GM23338 (cell line): ENCODE measurements at places on chromosomes 1 and 21.

- DNase-seq, result no peak
Observed at GRCh38 chr1:14365301-14365988, 233.0 kb upstream of the KAZN start.

DNA sequence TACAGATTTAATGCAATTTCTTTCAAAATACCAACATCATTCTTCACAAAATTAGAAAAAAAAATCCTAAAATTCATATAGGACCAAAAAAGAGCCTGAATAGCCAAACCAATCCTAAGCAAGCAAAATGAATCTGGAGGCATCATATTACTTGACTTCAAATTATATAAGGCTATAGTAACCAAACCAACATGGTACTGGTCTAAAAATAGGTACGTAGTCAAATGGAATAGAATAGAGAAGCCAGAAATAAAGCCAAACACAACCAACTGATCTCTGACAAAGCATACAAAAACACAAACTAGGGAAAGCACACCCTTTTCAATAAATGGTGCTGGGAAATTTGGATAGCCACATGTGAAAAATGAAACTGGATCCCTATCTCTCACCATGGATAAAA lies 112.3 kb upstream of the TSPAN2 start:
- no peak for DNase-seq

GRCh38 chr1:113353580-113353979 lies 36.7 kb upstream of the MAGI3 start:
- no peak for DNase-seq

- no peak for DNase-seq
Observed at GRCh38 chr1:156012051-156012817, 8.5 kb downstream of the SSR2 start.

- peak; percentile 78 for DNase-seq
Observed at GRCh38 chr1:150066838-150067183, 765 bp upstream of the VPS45 start.

DNA sequence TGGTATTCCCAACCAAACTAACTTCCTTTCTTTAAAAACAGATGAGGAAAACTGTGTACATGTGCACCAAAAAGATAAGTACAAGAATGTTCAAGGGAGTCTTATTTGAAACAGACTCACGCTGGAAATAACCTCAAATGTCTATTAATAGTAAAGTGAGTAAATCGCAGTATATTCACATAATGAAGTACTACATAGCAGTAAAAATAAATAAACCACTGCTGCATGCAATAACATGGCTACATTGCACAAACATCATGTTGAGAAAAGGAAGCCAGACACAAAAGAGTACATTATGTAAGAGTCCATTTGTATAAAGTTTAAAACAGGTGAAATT lies 5.2 kb upstream of the DENND2D start:
- no peak for DNase-seq

DNA sequence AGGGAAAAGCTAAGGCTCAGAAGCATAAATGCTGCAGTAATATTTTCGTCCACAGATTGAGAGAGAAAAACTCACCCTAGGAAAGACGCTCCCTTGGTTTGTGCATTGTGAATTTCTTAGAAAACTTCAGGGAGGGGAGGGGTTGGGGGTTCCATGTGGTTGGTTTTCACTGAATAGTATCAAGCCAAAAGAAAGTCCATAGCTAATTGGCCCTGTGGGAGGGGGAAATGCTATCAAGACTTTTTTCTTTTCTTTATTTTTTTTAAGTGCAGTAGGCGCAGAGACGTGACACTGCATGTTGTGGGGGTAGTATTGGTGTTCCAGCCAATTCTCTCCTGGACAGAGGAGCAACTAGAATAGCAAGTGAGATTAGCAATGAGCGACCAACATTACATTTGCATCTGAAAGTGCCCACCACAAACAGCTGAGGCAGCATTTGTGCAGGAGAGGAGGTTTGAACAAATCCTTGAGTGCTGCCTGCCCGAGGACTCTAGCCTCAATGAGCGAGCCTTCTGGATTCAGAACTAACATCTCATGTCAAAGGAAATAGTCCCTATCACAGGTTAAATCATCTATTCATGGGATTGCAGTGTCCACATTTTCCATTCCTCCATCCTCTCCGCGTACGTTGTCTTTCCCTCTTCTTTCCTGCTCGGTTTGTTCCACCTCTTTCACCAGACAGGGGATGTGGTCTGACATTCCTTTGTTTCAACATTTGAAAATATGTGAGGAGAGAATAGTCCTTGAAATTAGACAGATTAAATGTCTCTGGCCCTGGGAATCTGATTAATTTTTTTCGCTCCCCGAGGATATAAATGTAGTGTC lies 118.0 kb upstream of the MARK1 start:
- peak; percentile 18 for DNase-seq

GRCh38 chr1:222813866-222814535 lies 838 bp upstream of the DISP1 start:
- no peak for DNase-seq

DNA sequence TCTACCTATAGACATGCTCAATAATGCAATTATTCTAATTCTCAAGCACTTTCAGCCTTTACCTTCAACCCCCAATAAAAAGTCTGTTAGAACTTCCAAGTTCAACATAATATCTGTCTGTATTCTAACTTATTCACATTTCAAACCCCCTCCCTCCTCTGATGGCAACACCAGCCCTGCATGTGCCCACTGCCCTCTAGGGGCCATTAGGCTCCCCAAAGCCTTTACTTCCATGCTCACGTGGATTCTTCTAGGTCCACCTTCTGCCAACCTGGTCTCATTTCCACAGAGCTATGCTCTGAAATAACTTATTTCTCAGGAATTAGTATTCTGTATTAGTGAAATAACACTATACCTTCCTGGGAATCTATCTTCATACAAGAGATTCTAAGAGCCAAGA lies 22.2 kb upstream of the KPRP start:
- DNase-seq, result peak; percentile 57

- DNase-seq, result no peak
Observed at GRCh38 chr1:98277118-98277517, 356.3 kb upstream of the DPYD start.

DNA sequence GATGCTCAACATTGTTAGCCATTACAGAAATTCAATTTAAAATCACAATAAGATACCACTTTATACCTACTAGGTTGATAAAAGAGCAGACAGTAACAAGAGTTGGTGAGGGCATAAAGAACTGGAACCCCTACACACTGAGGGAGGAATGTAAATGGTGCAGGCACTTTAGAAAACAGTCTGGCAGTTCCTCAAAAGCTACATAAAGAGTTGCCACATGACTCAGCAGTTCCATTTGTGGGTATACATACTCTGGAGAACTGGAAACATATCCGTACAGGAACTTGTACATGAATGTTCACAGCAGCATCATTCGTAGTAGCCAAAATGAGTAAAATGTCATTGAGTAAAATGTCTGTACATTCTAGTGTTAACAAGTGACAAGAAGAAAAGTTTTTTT lies 17.0 kb downstream of the NSL1 start:
- no peak for DNase-seq

DNA sequence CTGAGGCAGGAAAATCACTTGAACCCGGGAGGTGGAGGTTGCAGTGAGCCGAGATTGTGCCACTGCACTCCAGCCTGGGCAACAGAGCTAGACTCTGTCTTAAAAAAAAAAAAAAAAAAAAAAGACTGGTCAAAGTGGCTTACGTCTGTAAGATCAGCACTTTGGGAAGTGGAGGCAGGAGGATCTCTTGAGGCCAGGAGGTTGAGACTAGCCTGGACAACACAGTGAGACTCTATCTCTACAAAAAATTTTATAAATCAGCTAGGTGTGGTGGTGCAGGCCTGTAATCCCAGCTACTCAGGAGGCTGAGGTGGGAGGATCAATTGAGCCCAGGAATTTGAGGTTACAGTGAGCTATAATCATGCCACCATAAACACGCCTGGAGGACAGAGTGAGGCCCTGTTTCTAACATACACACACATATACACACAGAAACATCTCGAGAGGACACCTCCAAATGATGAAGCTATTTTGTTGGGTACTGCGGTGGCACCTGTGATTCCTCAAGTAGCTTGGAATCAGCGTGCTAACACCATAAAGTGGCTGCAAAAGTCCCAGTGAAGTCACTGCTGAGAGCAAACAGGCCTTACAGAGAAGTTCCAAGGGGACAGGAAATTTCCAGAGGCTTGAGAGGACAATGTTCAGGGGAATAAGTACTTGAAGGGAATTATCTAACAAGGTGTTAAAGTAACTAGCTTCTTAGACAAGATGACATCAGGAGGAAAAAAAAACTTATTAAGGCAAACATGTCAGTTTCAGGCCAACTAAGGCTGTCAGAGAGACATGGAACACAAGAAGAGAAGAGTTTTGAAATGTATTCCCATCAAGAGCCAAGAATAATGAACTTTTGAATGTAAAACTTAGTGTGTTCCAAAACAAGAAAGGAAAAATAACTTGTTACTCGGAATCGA lies 1.3 kb downstream of the NADK start:
- DNase-seq, result no peak

DNA sequence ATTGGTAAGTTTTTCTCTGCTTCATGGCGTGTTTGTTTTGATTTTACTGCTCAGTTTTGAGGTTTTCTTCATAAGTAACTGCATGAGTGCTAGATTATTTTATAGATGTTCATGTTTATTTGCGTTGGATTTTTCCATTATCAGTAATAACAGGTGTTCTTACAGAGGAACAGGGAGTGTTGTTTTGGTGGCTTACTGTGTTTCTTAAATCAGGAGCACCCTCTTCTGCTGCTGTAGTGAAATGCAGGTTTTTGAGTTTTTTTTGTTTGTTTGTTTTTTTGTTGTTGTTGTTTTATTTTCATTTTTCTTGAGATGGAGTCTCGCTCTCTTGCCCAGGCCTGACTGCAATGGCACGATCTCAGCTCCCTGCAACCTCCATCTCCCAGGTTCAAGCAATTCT lies 32.6 kb downstream of the CTBS start:
- DNase-seq, result peak; percentile 23

GRCh38 chr1:25566730-25567341 lies 23.4 kb downstream of the LDLRAP1 start:
- DNase-seq, result peak; percentile 47

GRCh38 chr21:32246571-32247140 lies 32.2 kb downstream of the MIS18A start:
- no peak for DNase-seq

DNA sequence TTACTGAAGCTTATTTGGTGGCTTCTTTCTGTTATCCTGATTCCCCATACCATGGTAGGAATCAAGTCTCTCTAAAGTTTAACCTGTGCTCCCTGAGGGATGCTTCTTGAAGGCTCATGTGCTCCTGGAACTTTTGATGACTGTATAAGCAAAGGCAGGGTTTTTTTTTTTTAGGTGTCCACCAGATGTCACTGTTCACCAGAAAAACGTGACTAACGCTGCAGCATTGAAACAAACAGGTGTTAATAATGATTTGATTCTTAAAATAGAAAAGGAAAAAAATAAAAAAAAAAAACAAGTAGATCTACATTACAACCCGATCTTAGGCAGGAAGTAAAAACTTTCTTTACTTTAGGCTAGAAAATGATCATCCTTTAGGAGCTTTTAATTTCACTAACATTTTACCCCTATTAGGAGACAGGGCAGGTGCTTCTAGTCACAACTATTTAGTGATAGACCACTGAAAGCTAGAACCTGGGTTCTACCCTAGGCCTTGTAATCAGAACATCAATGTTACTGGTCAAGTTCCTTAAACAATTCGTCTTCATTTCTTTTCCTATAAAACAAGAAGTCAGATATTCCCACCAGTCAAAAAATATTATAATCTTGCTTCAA lies 223.0 kb downstream of the PLA2G4A start:
- peak; percentile 70 for DNase-seq

DNA sequence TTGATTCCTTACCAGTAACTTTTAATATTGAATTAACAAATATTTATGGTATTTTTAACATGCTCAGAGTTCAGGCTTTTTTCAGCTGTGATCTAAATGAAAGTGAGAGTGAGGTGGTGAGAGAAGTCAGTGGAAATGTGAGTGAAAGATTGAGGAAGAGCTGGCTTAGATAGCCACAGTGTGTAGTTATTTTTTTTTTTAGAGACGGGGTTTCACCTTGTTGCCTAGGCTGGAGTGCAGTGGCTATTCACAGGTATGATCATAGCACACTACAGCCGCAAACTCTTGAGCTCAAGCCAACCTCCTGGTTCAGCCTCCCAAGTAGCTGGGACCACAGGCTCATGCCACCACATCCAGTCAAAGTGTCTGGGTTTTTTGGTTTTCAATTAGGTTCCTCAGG lies 10.9 kb downstream of the RNF11 start:
- DNase-seq, result no peak

GRCh38 chr1:9780554-9781110 lies 43.1 kb downstream of the CLSTN1 start:
- DNase-seq, result no peak

- no peak for DNase-seq
Observed at GRCh38 chr1:179137617-179138255, 55.9 kb downstream of the TOR3A start.

GRCh38 chr1:221462345-221462744 lies 279.5 kb downstream of the DUSP10 start:
- no peak for DNase-seq

GRCh38 chr1:4227986-4228385 lies 327.9 kb upstream of the C1orf174 start:
- no peak for DNase-seq

DNA sequence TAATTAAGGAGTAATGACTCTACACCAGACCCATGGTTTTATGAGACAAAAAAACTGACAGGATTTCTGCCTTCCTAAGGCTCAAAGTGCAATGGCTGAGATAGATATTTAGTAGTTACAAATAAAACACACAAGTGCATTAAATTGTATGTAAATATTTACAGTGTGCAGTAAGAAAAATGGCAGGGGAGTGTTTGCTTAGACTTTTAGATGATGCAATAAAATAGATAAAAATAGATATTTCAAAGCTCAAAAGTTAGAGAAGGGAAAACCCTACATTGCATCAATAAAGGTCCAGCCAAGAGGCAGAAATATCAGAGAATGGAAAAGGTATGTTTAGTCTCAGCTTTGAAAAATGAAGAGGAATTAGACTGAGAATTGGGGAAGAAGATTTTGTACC lies 226.3 kb upstream of the FGGY start:
- DNase-seq, result no peak

GRCh38 chr1:77048615-77049005 lies 170.6 kb downstream of the PIGK start:
- DNase-seq, result no peak

DNA sequence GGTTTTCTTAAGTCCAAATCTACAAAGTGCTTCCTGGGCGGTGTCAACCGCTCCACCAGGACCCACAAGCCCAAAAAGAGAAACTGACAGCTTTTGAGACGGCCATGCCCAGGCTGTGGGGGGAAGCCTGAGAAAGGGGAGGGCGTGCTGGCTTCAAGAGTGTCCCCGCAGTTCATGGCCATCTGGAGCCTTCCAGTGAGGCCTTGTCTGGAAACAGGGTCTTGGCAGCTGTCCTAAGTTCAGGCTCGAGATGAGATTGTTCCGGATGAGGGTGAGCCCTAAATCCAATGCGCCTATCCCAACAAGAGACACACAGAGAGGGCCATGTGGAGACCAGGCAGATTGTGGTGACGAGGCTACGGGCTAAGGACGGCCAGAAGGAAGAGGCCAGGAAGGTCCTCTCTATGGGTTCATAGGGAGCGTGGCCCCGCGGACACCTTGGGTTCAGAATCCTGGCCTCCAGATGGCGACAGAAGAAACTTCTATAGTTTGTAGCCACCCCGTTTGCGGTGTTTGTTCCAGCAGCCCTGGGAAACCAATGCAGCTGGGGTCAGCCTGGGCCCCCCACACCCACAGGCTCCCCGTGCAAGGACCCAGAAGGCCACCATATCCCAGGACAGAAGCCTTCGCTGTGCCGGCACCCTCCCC lies 70.2 kb downstream of the ARHGEF16 start:
- DNase-seq, result no peak

- DNase-seq, result no peak
Observed at GRCh38 chr1:181459067-181459466, 24.2 kb upstream of the CACNA1E start.
